ENCODE measurements at places on chromosomes 6 and 20.

- no peak for DNase-seq
Observed at GRCh38 chr6:35786810-35787209, 6.0 kb downstream of the CLPSL1 start.

DNA sequence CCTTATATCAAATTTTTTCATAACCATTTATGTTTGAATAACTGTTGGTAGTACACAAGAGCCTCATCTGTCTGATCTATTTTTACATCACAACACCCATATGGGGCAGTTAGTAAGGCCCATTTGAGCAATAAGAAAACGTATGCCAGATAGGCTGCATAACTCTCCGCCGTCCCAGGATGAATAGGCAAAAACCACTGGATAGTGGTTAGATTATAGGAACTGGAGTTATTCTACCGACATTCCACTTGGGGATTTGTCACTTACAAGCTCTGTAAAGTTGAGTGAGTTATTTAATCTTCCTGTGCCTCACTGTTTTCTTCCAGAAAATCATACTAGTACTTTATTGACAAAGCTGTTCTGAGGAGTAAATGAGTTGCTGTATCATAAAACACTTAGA, 881.9 kb downstream of the QKI start:
- no peak for DNase-seq

- no peak for DNase-seq
Observed at GRCh38 chr20:59015812-59016711, 3.2 kb upstream of the TUBB1 start.

GRCh38 chr6:163347021-163347446, 67.5 kb upstream of the QKI start:
- no peak for DNase-seq

GRCh38 chr6:49453221-49453620, 9.8 kb downstream of the MMUT start:
- no peak for DNase-seq
